ENCODE measurements at places on chromosomes 11 and 22. TPM values are rescaled to one million over a fixed set of nuclear protein-coding genes. Genes with fewer than 3 reads are reported as not detected.

PANX3 gene
- total RNA-seq: not detected

C1QTNF5 gene
- 24.4 TPM for total RNA-seq

ATXN10 gene
- 241 TPM for total RNA-seq

PDXP gene
- 16.5 TPM for total RNA-seq

VSIG10L2 gene
- not detected for total RNA-seq

FJX1 gene
- total RNA-seq: 72.8 TPM

SLC6A5 gene
- total RNA-seq: not detected

ABTB2 gene
- 2.6 TPM for total RNA-seq

MRGPRE gene
- total RNA-seq: not detected

CRYBA4 gene
- not detected for total RNA-seq

MMP10 gene
- total RNA-seq: not detected

ANGPTL5 gene
- total RNA-seq: not detected

GRCh38 chr11:59145534-59145933 is 2.9 kb downstream of the FAM111A start:
- DNase-seq: no peak

DNA sequence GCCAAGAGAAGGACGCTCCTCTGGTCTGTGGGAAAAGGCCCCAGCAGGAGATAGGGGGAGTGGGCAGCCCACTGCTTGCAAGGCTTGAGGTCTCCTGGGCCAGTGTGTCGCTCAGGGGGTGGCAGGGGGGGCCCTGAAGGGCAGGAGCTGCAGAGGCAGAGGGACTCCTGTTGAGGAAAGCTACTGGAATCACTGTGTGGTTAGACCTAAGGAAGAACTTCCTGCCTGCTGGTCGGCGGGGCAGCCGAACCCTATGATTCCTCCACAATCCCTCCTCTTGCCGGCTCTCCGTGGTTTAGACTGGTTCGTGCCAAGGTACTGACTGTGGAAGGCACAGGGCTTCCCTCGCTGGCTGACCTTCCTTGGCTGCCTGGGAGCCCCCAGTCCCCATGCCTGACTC is 6.2 kb downstream of the GP1BB start:
- DNase-seq: no peak

GRCh38 chr11:45400591-45400990 is 114.5 kb upstream of the SYT13 start:
- no peak for DNase-seq

- DNase-seq: no peak
Observed at GRCh38 chr11:65431451-65432099, 9.0 kb downstream of the NEAT1 start.

- DNase-seq: no peak
Observed at GRCh38 chr11:6323291-6323905, 3.1 kb upstream of the CAVIN3 start.

DNA sequence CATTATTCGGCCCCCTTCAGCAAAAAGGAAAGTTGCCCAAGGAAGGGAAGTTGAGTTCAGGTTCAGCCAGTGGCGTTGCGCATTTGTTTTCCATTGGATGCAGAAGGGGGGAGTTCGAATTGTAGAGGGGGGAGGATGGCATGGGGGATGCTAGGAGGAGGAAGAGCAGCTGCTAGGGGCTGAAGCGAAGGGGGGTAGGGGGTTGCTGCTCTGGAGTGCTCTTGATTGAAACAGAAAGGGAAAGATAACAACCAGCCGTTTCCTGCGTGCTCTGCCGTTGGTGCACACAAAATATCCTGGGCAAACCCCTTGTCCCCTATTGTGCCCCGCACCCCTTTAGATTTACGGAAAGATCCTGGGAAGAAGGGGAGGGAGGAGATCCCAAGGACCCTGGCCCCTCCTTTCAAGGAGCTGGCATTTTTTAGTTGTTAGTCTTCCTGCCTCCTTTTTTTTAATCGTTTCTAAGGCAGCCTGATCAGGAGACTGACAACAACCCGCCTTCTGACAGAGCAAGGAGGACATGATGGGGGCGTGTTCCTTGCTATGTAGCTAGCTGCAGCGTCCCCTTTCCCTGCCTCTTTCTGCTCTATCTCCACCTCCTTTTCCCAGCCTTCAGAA is 2.1 kb downstream of the KMT2A start:
- DNase-seq: peak; percentile 55

- DNase-seq: no peak
Observed at GRCh38 chr11:96197103-96197502, 145.9 kb downstream of the MAML2 start.

- DNase-seq: no peak
Observed at GRCh38 chr11:97140885-97141494, 751.2 kb downstream of the JRKL start.

- DNase-seq: no peak
Observed at GRCh38 chr11:108703916-108704315, 39.0 kb downstream of the DDX10 start.

- no peak for DNase-seq
Observed at GRCh38 chr11:60512651-60513225, 2.5 kb upstream of the MS4A13 start.

- DNase-seq: no peak
Observed at GRCh38 chr11:122045181-122045586, 70.8 kb downstream of the BLID start.

DNA sequence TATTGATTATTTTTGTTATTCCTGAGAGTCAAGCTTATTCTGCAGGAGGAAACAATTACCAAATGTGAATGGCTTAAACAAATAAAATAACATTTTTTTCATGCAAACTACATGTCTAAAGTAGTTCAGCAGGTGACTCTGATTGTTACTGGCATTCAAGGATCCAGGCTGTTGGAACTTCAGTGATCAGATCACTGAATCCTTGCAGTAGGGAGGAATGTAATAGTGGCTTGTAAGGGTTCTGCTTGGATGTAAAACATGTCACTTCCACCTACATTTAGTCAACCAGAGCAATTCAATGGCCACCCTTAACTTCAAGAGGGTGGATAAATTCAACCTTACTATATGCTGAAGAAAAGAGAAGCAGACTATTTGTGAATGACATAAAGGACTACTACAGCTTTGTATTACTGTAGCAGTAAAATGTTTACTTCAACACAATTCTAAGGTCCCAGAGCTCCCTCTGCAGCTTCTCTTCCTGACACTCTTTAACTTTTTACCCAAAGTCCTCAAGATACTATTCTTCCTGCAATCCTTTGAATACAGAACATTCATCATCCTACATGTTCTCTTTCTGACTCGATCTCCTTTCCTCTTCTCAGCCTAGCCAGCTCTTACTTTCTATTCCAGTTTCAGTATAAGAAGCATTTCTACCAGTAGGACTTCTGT is 284.0 kb downstream of the LRRC4C start:
- DNase-seq: no peak

- no peak for DNase-seq
Observed at GRCh38 chr22:37156686-37157435, 7.1 kb upstream of the IL2RB start.

GRCh38 chr11:120063686-120064340 is 74.1 kb downstream of the TRIM29 start:
- no peak for DNase-seq

- no peak for DNase-seq
Observed at GRCh38 chr22:47591016-47591415, 828.6 kb downstream of the TBC1D22A start.

DNA sequence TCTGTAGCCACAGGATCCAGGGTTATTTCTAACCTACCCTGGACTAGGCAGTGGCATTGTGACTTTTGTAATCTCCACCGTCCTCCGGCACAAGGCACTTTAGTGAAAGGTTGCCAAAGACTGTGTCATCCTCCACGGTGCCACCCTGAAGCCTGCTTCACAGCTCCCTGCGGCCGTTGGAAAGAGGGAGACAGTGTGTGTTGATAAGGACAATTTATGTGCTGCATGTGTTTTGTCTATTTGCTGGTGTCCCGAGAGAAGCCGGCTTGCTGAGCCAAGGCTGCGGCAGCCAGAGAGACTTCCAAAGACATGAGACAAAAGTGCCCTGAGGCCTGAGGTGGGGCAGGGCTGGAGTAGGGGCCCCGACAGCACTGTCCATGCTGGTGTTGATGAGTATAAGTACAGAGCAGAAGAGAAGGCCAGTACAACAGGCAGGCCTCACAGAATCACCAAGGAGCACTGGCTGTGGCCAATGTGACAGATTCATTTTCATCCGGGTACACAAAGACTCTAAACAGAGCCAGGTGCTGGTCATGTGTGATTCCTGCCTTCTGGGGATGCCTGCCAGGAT is 40.9 kb downstream of the GALNT18 start:
- DNase-seq: no peak

DNA sequence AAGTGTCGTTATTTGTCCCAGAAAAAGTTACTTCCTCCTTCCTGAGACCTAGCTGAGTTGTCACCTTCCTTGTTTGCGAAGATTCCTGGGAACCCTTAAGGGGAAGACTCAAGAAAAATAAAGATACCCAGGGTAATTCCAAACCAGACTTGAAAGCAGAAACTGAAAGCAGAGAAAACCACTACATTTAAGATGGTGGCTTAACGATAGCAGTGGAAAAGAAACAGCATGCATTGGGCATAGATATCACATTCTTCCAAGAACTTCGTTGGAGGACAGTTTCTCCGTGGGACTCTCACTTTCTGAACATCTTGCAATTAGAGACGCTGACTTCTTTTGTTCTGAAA is 89.1 kb downstream of the FAM76B start:
- DNase-seq: no peak

DNA sequence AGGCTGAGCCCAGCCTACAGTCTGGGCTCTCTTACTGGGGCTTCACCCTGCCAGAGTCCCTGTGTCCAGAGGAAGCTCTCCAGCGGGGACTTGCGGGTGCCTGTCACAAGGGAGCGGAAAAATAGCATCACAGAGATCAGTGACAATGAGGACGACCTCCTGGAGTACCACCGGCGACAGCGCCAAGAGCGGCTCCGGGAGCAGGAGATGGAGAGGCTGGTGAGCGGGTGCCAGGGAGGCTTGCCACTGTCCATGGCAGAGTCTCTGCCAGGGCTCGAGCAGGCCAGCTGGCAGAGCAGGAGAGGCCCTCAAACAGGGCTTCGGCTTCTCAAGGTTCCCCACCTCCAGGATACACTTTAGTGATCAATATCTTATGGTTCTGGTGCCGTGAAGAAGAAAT is 21.0 kb downstream of the PHLDB1 start:
- DNase-seq: no peak

GRCh38 chr11:43930868-43931716 is 11.3 kb upstream of the C11orf96 start:
- no peak for DNase-seq

GRCh38 chr22:20520093-20520511 is 12.7 kb downstream of the MED15 start:
- DNase-seq: no peak
